ENCODE measurements at places on chromosomes 1 and 21. TPM values are rescaled to one million over a fixed set of nuclear protein-coding genes. Genes with fewer than 3 reads are reported as not detected.

The KDF1 gene
- not detected for total RNA-seq

The KCNJ15 gene
- total RNA-seq, result 0.44 TPM

The ETV3L gene
- not detected for total RNA-seq

The CATSPERE gene
- total RNA-seq, result 0.83 TPM

The GPR89A gene
- 20.8 TPM for total RNA-seq

The ESRRG gene
- not detected for total RNA-seq

The GMEB1 gene
- total RNA-seq, result 5.9 TPM

The SLC6A9 gene
- 4.4 TPM for total RNA-seq

The GJA4 gene
- 1.4 TPM for total RNA-seq

The HCRTR1 gene
- total RNA-seq, result not detected

The TMEM125 gene
- not detected for total RNA-seq

The RSRP1 gene
- total RNA-seq, result 53.4 TPM

The NHLH1 gene
- total RNA-seq, result not detected

The RGS8 gene
- not detected for total RNA-seq

The GPR3 gene
- total RNA-seq, result 0.34 TPM

The CFHR3 gene
- total RNA-seq, result 0.31 TPM

The BRDT gene
- total RNA-seq, result not detected
